ENCODE measurements at places on chromosomes 6 and 20.

GRCh38 chr6:28907394-28907793 lies 16.4 kb downstream of the TRIM27 start:
- no peak for DNase-seq

GRCh38 chr20:21981179-21981578 lies 275.7 kb downstream of the PAX1 start:
- DNase-seq, result no peak

GRCh38 chr6:7471171-7471570 lies 70.3 kb upstream of the DSP start:
- DNase-seq, result no peak

DNA sequence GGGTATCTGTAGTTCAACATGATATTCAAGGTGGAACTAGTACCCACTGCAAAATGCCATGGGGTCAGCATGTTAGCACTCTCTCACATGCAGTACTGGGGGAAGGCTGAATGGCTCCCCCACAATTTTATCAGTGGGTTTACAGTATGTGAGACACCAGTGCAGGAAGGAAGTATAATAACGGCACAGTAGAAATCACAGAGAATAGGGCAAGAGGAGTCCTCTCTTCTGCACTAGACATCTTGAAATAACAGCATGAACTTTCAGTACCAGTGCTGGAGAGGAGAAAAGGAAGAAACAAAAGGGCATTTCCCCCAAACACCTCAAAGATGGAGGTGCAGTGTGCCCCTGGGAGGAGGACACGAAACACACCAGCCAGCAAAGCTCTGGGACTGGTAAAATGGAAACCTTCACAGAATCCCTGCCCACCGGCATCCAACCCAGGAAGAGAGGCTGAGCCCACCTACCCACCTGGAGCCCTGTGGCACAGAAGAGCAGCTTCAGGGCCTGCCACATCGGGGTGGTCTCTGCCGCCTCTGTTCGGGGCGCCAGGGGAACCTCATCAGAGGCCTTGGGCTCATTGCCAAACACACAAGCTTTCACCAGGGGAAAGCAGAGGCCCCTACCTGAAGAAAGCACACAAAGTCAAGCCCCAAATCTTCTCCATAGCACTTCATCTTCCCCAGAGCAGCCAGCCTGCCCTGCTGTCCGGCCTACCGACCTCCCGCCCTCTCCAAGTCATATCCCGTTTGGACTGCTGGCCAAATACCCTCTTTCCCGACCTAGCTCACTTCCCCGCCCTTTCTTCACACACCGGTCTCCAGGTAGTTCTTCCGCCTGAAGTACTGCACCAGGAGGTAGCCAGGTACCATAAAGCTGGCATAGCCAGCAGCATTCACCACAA lies 1.2 kb downstream of the SLC35B2 start:
- DNase-seq, result no peak

GRCh38 chr6:7142228-7142801 lies 34.6 kb downstream of the RREB1 start:
- DNase-seq, result no peak

DNA sequence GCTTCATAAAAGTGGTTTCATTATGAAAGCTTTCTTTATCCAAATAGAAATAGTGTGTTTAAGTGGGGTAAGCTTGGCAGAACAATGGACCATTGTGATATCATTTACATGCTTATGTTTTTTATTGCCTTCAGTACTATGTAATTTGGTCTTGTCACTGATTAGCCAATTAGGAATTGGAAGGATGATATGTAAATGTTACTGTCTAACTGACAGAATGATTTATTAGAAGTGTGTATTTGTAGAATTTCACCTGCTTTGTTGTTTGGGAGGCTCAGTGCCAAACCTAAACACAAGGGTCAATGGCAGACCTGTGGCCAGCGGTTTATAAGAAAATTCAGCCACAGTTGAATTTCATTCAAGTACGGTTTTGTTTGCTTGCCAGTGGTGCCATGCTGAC lies 39.0 kb downstream of the AIG1 start:
- DNase-seq, result no peak

DNA sequence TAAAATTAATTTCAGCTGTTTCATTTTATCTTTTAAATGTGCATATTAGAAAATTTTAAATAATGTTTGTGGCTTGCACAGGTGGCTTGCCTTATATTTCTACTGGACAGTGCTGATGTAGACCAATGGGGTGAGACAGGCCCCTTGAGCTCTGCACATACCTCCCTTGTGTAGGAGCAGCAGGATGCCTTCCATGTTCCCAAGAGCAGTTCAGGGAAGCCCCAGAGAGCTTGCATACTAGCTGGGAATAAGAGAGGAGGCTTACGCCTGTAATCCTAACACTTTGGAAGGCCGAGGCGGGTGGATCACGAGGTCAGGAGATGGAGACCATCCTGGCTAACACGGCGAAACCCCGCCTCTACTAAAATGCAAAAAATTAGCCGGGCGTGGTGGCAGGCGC lies 61.4 kb downstream of the RFPL4B start:
- DNase-seq, result no peak

DNA sequence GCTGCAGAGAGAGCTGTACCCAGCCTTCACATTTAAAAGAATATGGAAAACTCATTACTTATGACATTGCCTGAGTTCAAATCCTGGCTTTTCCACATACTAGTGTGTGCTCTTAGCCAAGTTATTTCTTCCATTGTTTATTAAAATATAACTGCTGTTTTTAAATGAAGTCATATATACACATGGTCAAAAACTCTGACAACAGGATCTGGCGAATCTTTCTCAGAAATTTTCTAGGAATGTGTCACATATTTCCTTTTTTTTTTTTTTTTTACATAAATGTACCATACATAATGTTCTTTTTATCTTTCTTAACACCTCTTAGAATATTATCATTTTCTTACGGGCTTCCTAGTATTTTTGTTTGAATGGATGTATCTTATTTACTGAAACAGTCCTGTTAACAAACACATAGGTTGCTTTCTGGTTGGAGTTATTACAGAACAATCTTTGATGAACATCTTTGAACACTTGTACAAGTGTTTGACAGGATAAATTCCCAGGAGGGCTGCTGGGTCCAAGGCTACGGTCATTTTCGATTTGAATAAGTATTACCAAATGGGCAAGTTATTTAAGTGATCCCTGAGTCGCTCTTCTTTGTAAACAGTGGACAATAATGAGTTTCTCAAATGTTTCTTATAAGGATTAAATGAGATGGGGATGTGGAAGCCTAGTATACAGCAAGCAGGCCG lies 1.6 kb upstream of the SNX9 start:
- DNase-seq, result no peak

GRCh38 chr6:82097676-82098075 lies 149.9 kb downstream of the IBTK start:
- no peak for DNase-seq

- DNase-seq, result no peak
Observed at GRCh38 chr6:111585974-111586315, 19.7 kb downstream of the TRAF3IP2 start.

DNA sequence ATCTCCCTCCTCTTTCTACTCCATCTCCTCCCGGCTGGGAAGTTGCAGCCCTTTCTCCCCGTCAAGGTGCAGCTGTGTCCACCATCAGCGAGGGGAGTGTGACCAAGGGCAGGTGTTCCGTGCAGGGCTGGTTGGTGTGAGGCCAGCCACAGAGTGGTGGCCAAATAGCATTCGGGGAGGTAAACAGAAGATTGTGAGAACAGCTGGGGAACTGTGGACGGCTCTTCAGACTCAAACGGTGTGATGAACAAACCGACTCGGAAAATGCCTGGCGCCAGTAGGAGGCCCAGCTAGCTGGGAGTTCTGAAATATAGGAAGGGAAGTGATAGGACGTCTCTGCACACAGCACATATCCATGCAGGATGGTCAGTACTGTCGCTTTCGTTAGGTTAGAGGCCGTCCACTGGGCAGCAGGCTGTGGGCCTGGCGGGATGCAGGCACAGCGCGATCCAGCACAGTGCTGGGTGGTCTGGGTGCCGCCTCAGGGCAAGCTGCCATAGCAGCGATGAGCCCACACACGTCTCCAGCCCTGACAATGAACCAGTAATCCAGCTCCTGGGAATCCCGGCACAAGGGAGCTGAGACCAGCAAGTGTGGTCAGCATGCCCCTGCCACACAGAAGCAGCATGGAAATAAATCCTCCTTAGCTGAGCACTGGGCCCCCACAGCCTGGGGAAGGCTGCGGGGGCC lies 258.1 kb downstream of the TAF4 start:
- DNase-seq, result no peak

GRCh38 chr20:63238514-63239125 lies 2.9 kb downstream of the BIRC7 start:
- DNase-seq, result no peak

DNA sequence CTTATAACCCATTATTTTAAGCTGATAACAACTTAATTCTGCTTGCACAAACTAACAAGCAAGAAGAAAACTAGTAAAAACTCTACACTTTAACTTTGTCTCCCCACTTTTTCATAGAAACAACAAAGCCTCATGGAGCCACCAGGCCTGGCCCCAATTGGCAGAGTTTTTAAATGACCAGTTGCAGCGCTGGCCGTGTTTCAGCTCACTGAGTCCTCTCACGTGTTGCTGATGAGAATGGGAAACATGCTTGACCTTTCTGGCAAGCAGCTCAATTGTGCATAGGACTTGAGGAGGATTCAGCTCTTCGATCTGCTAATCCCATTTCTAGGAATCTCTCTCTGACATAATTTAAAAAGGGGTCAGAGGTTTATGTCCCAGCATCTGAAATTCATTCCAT lies 24.5 kb upstream of the GRM4 start:
- no peak for DNase-seq

DNA sequence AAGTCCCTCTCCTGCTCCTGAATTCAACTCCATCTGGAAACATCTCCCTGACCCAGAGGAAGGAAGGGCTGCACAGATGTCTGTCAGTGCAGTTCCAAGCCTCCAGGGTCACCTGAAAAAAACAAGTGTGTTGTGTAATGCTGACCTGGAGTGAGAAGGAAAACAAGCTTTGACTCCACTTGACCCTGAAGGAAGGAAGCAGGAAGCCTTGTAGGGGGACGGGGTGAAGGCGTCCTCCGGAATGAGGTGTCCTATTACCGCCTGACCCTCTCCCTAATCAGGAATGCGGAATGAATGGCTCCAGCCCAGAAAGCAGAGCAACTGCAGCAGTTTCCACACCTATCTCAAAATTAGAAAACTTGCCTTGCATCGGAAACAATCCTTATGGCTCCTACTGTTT lies 13.9 kb upstream of the ADGRF5 start:
- peak; percentile 33 for DNase-seq

- no peak for DNase-seq
Observed at GRCh38 chr6:89047473-89047872, 33.1 kb upstream of the PNRC1 start.

DNA sequence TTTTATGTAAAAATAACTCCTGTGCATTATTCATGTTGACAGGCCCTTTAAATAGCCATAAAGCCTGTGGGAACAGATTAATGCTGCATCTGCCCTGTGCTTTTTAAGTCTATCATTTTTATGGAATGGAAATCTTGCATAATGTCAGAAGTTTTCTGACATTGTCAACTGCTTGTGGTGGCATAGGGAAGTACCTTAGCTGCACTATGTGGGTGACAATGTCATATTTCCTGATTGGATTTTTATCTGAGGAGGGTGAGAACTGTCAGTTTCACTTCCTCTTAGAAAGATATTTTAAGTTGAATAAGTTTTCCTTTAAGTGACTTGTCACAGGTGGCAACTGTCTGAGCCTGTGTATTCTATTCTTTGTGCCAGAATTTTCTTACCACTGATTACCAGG lies 267.9 kb downstream of the PLCB1 start:
- no peak for DNase-seq

Data from urothelium cell line (cell line).